ENCODE measurements at places on chromosomes 12 and 14.

- DNase-seq = peak; percentile 58
Measured at GRCh38 chr12:54053751-54054741, at the start of gene HOXC4. TSS of gene HOXC4 (plus strand) at chr12:54053835. CDS start at chr12:54053923, 88 bp downstream.

- DNase-seq = no peak
Measured at GRCh38 chr12:27523305-27523641, 733 bp upstream of the PPFIBP1 start.

DNA sequence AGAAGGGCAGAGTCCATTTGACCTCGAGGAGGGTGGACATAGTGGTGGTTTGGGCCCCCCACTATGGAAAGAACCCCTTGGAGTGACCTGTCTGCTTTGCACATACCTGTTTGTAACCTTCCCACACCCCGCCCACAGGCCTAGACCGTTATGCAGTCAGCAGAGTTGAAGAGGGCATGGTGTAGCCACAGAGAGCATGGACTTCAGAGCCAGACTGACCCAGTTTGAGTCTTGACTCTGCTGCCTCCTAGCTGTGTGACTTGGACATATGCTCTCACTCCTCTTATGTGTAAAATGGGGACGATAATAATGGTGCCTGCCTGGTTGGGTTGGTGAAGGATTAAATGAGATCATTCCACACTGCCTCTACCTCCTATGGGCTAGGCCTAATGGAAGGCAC, 40.9 kb upstream of the NOS1 start:
- DNase-seq = no peak

DNA sequence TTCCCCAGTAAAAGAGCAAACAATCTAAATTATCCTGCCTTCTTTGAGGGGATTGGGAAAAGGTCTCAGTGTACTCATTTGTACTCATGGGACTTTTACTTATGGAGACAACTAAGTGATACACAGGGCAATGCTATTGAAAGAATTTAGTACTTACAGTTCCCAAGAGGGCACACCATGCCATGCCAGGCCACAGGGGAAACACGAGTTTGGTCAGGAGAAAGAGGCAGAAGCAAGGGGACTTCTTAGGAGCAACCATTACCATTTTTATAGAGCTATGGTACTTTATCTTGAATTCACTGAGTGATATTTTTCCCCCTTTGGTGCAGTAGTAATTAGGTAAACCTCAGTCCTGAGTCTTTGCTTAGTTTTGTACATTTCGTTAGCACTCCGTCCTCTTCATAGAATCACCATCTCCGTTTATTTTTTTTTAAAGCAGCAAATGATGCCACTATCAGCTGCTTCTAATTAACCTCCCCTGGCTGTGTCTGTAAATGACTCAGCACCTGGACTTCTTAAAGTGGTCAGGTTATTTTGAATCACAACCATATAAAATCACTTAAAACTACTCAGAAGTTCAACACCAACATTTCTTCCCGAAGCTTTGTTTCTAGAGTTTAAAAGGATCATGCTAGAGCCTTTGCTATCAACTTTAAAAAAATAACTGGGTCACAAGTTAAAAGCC, 5.9 kb upstream of the WASHC3 start:
- no peak for DNase-seq

All from GM12892 (cell line).